ENCODE measurements at places on chromosomes 7 and 10. TPM values are rescaled to one million over a fixed set of nuclear protein-coding genes. Genes with fewer than 3 reads are reported as not detected.

Gene MARCHF5
- total RNA-seq: 8.5 TPM

Gene HDAC9
- 0.02 TPM for total RNA-seq

Gene CNTNAP2
- 0.15 TPM for total RNA-seq

GRCh38 chr10:12742771-12743170, 258.7 kb downstream of the CCDC3 start:
- no peak for DNase-seq

DNA sequence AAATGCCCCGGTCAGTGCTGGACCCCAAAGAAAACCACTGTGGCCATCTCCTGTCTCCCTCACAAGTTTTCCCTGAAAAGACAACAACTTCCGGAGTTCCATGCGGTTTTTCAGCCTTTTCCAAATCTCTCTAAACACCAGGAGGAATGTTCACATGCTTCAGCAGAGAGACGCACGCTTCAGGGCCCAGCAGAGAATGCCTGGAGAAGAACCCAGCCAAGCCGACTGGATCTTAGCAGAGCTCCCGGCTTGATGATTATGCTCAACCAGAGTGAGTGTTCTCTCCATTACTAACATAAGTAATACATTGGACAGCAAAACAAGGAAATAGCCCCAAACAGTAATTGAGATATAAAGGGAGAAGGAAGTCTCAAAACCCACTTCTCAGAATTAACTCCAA, 17.9 kb downstream of the PRKCQ start:
- DNase-seq: no peak

GRCh38 chr7:14287398-14287797, 297.9 kb upstream of the ETV1 start:
- no peak for DNase-seq

GRCh38 chr10:71243756-71244395, 31.5 kb downstream of the UNC5B start:
- DNase-seq: peak; percentile 9

Data from NCI-H460 (cell line).